Pancreas (tissue), 10 donors: ENCODE measurements at places on chromosomes 11 and 22. TPM values are rescaled to one million over a fixed set of nuclear protein-coding genes. Genes with fewer than 3 reads are reported as not detected.

The LRRC32 gene
- 27.3 TPM for polyA plus RNA-seq

The CSRP3 gene
- 0.26 TPM for polyA plus RNA-seq

The EFCAB6 gene
- 3.2 TPM for polyA plus RNA-seq

The KDM4E gene
- not detected for polyA plus RNA-seq

The TTC36 gene
- 0.72 TPM for polyA plus RNA-seq

The WNT11 gene
- polyA plus RNA-seq: 5.4 TPM

The SNX15 gene
- polyA plus RNA-seq: 13.8 TPM

The TMEM121B gene
- polyA plus RNA-seq: 0.23 TPM

The KCTD14 gene
- polyA plus RNA-seq: 7.0 TPM

GRCh38 chr11:2208691-2209369 is 37.2 kb upstream of the TH start:
- DNase-seq: peak; percentile 90

- DNase-seq: no peak
Measured at GRCh38 chr11:118524757-118525470, 2.4 kb upstream of the TTC36 start.

DNA sequence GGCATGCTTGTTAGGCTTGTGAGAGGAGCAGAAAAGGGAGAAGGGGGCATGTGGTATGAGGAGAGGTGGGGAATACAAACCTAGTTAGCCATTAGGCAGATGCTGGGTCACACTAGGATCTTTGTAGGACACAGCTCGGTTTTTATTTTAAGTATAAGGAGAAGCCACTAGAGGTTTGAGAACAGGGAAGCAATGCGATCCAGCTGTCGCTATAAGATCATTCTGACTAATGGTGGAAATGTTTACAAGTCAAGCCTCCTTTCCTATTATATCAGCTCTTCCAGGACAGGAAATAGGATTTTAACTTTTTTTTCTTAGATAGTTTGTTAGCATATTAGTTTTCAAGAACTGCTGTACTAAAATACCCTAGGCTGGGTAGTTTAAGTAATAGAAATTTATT is 609.9 kb downstream of the INSC start:
- no peak for DNase-seq

DNA sequence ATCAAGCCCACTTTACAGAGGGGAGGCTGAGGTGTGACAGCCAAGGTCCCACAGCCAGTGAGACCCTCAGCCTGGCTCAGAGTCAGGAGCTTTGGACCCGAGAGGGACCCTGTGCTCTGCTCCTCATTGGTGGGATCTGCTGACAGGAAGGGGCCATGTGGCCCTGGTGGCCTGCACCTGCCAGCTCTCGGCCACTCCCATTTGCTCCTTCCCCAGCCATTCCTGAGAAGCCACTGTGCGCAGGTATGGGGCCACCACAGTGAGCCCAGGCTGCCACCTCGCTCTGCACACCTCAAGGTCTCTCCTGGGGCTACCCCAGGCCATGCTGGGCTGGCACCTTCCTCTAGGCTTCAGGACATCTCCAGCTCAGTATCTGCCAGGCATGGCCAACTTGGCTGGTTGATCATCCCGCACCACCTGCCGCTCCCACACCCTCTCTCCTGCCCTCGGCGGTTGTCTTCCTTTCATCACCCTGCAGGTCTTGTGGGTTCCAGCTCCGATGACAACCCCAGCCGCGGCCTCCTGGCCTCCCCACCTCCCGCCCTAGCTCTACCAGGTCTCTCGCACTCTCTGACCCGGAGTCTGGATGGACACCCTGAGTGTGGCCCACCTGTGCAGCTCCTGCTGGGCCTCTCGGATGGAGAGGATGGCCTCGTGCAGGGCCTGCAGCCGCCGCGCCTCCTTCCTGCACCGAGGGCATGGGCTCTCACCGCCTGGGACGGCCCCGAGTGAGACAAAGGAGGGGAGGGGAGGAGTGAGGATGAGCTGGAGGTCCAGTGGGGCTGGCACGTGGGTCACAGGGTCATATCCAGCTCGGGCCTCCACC is 32.2 kb upstream of the CARS1 start:
- DNase-seq: no peak

- DNase-seq: no peak
Measured at GRCh38 chr11:95228081-95228749, 2.8 kb downstream of the SESN3 start.

GRCh38 chr11:45580399-45580798 is 85.0 kb downstream of the CHST1 start:
- no peak for DNase-seq

GRCh38 chr22:22397292-22397870 is 111.2 kb downstream of the ZNF280B start:
- peak; percentile 51 for DNase-seq

- DNase-seq: peak; percentile 31
Measured at GRCh38 chr11:36149538-36150242, 139.5 kb downstream of the COMMD9 start.

GRCh38 chr11:72238492-72239312 is 5.3 kb downstream of the PHOX2A start:
- DNase-seq: peak; percentile 33

- no peak for DNase-seq
Measured at GRCh38 chr11:57224537-57224936, 12.5 kb downstream of the APLNR start.

DNA sequence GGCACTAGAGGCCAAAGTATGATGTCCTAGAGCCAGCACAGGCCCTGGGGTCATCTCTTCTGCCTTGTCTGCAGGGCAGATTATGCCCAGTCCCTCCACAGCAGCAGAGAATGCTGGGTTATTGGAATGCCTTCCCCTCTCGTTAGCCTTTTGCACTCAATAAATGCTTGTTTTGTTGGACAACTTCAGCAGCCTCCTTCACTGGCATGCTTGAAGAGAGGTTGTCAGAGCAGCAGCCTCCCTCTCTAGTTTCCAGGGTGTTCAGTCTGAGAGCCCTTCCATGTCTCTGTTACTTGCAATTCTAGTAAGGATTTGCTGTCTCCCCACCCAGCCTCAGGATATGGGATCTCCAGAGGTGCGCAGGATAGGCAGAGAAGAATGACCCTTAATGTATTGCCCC is 82.9 kb downstream of the PKNOX2 start:
- no peak for DNase-seq

GRCh38 chr11:60634126-60634525 is 65.3 kb upstream of the MS4A8 start:
- DNase-seq: no peak

GRCh38 chr11:1029654-1030053 is 6.9 kb downstream of the MUC6 start:
- DNase-seq: no peak
